Kidney epithelial cell (primary cell): ENCODE measurements at places on chromosomes 6 and 20. TPM values are rescaled to one million over a fixed set of nuclear protein-coding genes. Genes with fewer than 3 reads are reported as not detected.

ULBP2 gene
- total RNA-seq, result 3.5 and 6.1 TPM in 2 replicates

TAGAP gene
- total RNA-seq, result 0.96 and 1.2 TPM in 2 replicates

IER3 gene
- 188 and 229 TPM in 2 replicates for total RNA-seq

MYT1 gene
- total RNA-seq, result not detected in 2 replicates

RAD21L1 gene
- not detected in 2 replicates for total RNA-seq

PDE7B gene
- total RNA-seq, result 0.34 and 0.84 TPM in 2 replicates

PRDM1 gene
- total RNA-seq, result 2.7 and 4.5 TPM in 2 replicates

ARMC2 gene
- total RNA-seq, result 1.1 and 1.8 TPM in 2 replicates

DNMT3B gene
- total RNA-seq, result 7.5 and 9.0 TPM in 2 replicates

DACT2 gene
- 0.84 and 0.96 TPM in 2 replicates for total RNA-seq

GRCh38 chr6:13342414-13343019, 14.2 kb upstream of the TBC1D7 start:
- DNase-seq, result no peak

DNA sequence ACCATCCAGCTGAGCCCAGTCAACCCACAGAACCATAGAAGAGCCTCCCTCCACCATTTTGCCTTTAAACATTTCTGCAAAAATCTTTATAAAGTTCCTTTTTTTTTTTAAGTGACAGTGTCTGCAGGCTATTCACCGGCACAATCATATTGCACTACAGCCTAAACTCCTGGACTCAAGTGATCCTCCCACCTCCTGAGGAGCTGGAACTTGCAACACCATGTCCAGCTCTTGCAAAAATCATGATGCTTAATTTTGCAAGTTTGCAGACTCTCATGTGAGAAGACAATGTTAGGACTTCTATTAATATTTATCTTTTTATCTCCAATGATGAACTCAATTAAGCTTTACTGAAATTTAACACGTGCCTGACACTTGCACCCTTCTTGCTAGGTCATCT, 88.8 kb downstream of the INSM1 start:
- DNase-seq, result no peak

DNA sequence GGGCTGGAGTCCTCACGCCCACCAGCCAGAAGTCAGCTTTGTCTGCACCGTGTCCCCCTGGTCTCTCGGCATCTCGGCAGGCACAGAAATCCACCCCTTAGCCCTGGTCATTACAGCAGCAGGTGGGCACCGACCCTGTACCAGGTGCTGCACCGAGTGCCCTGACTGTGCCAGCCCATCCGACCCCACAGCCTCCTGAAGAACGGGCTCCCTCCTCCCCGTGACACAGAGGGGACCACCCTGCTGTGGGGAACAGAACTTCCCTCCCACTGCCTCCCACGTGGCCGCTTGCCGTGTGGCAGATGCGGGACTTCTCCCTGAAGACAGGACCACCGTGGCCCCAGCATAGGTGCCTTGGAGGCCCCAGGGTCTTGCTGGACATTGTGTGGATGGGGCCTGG, 161.2 kb downstream of the TAF4 start:
- no peak for DNase-seq

GRCh38 chr20:63968928-63969760, 586 bp downstream of the ZNF512B start:
- DNase-seq, result no peak

DNA sequence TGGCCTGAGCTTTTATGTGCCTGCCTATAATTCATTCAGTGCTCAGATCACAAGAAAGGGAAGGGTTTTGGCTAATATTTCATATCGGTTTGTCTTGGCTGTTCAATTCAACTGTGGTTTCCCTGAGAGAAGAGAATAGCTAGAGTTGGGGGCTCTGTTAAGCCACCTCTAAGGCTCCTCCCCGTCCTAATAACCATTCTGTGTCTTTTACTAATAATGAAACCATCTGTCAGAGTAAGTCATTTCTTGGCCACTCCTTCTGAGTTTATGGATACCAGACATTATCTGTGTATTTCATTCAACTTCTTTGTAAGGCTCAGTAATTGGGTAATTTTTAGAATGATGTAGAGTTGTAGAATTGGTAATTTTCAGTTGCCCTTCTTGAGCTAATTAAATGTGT, 5.2 kb downstream of the STX11 start:
- no peak for DNase-seq

GRCh38 chr6:49966823-49967222, 2.6 kb downstream of the DEFB113 start:
- DNase-seq, result no peak

GRCh38 chr20:63553933-63554290, at the start of gene FNDC11:
Gene FNDC11 (plus strand): TSS chr20:63554159. CDS start chr20:63555664, 1,505 bp downstream.
- DNase-seq, result no peak

DNA sequence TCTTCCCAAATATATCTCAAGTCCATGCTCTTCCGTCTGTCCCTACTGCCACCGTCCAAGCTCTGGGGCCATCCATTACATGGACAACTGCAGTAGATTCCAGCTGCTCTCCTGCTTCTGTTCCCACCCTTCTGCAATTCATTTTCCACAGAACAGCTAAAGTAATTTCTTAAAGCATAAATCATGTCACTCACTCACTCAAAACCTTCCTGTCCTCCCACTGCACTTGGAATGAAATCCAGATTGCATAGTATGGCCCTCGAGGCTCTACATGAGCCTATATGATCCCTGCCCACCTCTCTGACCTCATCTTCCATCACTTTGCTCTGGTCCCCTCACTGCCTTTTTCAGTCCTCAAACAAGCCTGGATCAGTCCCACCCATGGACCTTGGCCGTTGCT, 10.9 kb downstream of the PHACTR2 start:
- DNase-seq, result no peak

DNA sequence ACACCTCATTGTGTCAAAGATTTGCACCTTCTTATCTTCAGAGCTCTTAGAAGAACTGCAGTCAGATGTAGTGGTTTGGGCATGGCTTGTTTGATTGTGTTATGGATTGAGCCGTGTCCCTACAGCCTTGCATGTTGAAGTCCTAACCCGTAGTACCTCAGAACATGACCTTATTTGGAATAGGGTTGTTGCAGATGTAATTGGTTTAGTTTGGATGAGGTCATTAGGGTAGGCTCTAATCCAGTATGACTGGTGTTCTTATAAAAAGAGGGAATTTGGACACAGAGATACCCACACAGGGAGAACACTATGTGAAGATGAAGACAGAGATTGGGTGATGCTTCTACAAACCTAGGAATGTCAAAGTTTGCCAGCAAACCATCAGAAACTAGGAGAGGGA, 35.4 kb upstream of the PHACTR2 start:
- no peak for DNase-seq

DNA sequence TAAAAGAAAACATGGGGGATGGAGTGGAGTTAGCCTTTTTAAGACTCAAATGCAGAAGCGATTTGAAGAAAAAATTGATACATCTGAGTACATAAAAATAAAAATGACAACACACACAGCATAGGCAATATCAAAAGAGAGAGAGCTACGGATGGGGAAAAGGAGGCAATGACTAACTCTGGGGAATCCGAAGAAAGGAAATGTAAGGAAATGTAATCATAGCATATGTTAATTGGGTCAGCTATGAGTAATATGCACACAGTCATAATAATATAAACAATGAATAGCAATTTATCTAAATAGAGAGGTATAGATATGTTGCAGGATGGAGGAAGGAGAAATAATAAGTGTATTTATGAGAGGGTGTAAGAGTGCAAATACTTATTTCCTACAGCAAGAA, 83.4 kb downstream of the NOL4L start:
- DNase-seq, result no peak

DNA sequence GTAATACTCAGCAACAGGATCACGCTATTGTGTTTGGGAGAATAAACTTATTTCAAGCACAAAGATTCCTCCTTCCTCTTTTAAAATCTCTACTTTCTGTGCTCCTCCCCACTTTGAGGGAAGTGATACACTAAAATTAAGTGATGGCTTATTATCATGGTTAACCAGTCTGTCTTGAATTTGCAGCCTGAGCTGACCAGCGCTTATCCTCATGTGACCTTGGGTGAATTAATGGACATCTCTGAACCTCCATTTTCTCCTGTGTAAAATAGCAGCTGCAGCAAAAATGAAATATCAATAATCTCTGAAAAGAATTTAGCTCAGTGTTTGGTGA, 222.6 kb downstream of the BCAS1 start:
- no peak for DNase-seq

DNA sequence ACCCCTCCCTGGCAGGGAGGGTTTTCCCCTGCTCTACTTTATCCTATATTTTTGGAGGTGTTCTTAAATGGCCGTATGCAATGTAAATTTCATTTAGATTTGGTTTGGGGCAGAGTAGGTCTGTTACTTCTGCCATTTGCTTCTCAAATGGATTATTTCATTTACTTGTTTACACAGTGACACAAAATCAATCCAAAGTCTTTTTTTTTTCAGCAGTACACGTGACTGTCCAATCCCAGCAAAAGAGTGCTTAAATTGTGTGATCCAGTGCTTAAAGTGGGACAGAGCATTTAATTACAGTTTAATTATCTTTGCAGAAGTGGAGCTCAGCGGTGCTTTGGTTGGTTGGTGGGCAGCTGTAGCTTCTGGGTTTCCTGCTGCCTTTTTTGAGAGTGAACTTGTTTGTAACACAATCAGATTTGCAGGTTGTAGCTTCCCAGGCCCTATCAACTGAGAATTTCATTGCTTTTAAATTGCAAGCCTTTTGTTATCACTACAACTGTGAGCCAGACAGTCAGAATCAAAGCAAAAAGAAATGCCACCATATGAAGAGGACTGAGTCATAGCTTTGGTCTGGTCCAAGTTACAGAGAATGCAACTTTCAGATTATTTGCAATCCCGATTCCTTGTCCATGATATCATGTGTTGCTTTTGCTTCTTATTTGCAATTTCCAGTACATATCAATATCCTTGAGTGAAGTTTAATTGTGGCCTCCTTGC, 216.9 kb downstream of the DOK5 start:
- DNase-seq, result no peak

DNA sequence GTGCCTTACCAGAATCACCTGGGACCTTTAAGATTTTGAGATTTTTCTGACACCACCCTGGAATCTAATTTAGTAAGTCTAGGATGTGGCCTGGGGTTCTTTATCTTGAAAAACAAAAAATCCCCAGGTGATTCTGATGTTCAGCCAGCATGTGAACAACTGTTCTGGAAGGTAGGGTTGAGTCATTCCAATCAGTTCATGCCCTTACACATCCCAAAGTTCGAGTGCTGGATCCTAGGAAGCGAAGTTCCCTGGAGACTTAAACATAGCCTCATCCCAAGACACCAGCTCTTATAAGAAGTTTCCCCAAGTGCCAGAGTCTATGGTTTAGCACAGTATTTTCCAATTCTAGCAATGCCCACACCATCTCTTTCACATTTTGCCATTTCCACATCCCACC, 6.3 kb upstream of the TSHZ2 start:
- DNase-seq, result no peak

- DNase-seq, result no peak
Observed at GRCh38 chr6:79143320-79143898, 65.4 kb upstream of the PHIP start.

- no peak for DNase-seq
Observed at GRCh38 chr6:134607411-134607810, 289.5 kb upstream of the SGK1 start.

DNA sequence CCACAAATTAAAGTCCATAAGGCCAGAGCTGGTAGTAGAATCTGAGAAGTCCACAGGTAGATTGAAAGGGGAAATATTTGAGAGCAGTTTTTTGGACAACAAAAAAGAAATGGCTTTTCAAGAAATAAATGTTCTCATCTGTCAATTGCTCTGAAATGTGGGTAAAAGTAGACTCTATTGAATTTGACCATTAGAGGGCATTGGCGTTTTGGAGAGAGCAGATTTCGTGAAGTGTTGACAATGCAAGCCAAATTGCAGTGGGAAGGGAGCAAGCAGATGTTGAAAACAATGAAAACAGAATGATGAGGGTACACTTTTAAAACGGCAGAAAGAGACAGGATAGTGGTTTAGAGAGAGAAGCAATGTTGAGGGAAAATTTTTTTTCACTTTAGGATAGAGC, 149.1 kb upstream of the FAM83B start:
- no peak for DNase-seq

DNA sequence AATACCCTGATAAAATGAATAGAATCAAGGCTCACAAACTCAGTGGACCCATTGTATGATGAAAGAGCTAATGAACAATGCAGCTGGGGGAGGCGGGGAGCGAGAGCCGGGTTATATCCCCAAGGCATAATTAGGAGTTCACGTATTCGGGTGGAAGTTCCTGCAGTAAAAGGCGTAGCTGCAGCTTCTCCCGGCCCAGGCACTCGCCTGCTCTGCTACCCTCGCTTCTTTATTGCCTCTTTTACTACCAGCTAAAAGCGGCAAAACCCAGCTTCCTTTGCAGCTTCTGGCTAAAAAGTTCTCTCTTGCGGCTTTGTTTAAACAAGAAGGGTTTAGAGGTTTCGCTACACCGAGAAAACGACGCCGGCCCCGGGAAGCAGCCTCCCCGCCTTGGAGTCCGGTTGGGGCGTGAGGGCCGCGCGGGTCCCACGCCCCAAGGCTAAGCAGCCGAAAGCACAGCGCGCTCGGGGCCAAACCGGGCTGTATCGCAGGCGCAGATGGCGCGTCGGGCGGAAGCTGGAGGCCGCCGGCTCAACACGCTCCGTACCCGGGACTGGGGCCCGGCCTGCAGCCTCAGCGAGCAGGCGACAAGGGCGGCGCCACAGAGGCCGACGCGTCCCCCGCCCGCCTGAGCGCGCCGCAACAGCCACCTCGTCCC, 1.6 kb downstream of the ZBTB2 start:
- DNase-seq, result no peak

GRCh38 chr6:46799657-46800056, 6.5 kb downstream of the MEP1A start:
- no peak for DNase-seq

- DNase-seq, result no peak
Observed at GRCh38 chr6:11093376-11093625, 333 bp upstream of the SMIM13 start.

DNA sequence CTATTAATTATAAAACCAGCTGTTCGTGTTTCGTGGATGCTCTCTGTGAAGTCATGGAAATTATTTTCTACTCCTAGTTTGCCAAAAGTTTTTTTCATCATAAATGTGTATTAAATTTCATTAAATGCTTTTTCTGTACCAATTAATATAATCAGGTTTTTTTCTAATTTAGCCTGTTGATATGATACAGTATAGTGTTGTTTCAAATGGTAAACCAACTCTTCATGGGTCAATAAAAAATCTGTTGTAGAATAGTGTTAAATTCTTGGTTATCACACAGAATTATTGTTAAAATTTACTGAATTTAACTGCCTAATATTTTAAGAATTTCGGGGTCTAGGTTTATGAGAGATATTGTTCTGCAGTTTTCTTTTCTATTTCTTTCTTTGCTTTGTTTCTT, 505.9 kb upstream of the MANEA start:
- DNase-seq, result no peak

GRCh38 chr6:63739094-63739687, 103.6 kb downstream of the PHF3 start:
- DNase-seq, result no peak

DNA sequence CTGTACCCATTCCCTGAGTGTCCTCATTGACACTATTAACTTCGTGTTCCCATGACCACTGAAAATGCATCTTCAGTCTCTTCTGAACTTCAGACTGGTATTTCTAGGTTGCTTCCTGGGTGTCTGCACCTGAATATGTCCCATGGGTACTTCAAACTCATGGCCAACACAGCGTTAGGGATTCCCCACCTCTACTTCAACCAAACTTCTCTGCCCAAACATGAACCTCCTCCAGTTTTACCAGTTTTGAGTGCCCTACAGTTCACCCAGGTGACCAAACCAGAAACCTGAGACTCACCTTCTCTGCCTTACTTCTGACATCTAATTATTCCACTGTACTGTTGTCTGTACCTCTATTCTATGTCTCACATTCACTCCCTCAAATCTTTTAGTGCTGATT, 99.5 kb upstream of the SUPT3H start:
- no peak for DNase-seq
